ENCODE measurements at places on chromosomes 5 and 9. TPM values are rescaled to one million over a fixed set of nuclear protein-coding genes. Genes with fewer than 3 reads are reported as not detected.

Gene ELOVL7
- polyA plus RNA-seq = 0.10 TPM

Gene MAN1B1
- polyA plus RNA-seq = 13.1 TPM

Gene PCDHGC3
- 9.0 TPM for polyA plus RNA-seq

Gene STX17
- polyA plus RNA-seq = 8.8 TPM

Gene UBAC1
- polyA plus RNA-seq = 71.1 TPM

Gene IL5
- not detected for polyA plus RNA-seq

Gene ORM2
- polyA plus RNA-seq = 0.68 TPM

Gene KCNT1
- polyA plus RNA-seq = 1.1 TPM

Gene CTXN3
- polyA plus RNA-seq = 0.40 TPM

DNA sequence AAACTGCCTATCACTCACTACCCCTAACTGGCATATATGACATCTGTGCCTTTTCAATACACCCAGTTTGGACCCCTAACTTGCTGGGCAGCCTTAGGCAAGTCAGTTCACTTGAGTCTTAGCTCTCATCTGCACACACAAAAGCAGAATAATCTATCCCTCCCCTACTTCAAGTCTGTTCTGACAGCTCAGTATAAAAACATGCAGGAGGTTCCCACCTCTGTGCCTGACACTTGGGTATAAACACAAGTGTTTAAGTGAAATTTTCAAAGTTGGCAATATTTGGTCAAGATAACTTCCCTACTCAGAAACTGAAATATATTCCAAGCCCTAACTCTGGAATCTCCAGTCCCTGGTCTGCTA lies 12.6 kb downstream of the HNRNPH1 start:
- DNase-seq = no peak

DNA sequence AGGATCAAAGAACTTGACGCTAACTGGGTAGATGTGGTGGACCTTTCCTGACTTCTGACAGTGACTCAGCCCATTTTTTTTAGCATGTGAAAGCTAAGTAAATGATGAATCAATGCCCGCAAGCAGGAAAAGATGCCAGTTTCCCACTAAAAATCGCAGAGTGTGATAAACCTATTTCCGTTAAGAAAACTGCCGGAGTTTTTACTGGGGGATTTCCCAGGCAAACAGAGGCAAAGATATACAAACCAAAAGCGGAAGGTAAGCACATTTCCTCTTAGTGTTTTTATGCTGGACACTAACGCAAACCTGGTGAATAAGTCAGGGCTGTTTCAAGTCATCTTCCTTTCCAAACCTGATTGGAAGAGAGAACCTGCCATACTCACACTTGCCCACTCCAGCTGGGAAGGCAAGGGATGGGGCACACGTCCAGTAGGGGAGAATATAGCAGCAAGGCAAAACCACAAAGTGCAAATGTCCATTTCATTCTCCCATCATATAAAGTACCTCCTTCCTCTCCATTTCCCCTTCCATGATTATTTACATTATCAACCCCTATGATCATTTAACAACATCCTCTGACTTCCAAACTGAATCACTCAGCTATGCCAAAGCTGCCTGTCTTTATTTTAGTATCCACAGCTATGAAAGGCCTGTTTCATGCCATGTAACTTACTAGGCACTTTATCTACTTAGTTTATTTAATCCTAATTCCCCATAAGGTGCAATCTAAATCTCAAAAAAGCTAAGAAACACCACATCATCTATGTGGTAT lies 349.7 kb upstream of the RFX3 start:
- DNase-seq = no peak

GRCh38 chr5:122076669-122077365 lies 1.2 kb downstream of the LOX start:
- DNase-seq = peak; percentile 77

DNA sequence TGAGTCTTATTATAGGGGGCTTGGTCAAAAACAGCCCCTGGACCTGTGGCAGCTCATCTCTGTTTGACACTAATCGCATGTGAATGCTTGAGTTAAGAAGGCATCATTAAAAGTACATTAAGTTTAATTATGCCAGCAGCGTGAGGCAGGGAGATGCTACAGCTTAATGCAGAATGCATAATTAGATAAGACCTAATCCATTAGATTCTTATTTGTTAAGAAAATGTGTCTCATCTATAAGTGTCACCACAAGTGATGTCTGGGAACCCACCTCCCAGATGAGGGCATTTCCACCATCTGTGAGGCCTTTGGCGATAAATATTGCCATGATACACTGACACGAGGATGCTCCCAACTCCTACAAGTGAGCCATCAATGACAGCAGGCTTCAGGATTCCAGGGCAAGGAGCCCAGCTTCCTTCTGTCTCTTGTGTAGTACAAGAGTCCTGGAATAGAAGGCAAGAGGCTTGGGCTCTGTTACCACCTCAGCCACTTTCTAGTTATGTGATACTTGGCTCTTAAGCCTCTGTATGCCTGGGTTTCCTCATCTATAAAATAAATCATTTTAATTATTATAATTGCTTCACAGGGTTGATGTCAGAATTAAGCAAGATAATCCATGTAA lies 202.7 kb downstream of the FAM114A2 start:
- DNase-seq = no peak

DNA sequence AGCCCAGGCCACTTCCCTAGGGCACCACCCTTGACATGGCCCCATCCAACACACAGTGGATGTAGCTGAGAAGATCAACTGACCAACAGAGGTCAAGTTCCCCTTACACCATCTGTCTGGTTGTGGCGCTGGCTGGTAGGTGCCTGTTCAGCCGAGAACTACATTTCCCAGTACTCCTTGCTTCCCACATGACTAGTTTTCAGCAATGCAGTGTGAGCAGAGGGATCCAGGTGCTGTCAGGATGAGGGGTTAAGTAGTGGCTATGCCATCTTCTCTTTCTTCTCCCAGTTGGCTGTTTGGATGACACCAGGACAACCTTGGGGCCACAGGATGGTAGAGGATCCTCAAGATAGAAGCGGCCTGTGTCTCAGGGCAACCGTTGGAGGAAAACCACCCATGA lies 48.6 kb upstream of the SH3PXD2B start:
- DNase-seq = no peak

DNA sequence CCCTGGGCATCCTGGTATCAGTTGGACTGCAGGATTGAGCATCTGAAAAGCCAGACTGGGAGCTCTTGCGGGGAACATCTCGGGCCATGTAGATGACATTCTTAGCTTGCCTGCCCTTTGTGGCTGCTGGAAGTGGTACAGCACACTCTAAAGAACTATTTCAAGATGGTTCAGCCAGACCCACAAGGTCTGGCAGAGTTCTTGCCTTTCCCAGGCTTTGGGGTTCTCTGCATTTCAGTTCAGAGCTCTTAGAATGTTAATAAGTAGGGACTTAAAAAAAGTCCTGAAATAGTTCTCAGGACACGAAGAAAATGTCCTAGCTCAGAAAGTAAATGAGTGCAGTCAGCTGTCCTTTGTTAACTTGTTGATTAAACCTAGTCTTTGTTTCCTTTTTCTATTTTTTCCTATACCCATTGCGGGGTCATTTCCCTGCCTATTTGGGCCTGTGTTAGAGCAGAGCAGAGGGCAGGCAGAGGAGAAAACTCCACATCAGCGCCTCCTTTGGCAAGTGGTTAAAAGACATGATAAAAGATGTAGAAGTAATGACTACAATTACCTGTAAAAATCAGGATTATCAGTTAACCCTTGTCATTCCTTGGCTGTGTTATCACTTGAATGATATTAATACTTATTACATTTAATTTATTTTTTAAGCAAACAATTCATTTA lies 291.5 kb downstream of the ZSWIM6 start:
- no peak for DNase-seq

GRCh38 chr9:108376140-108376539 lies 479.6 kb downstream of the ACTL7B start:
- no peak for DNase-seq

DNA sequence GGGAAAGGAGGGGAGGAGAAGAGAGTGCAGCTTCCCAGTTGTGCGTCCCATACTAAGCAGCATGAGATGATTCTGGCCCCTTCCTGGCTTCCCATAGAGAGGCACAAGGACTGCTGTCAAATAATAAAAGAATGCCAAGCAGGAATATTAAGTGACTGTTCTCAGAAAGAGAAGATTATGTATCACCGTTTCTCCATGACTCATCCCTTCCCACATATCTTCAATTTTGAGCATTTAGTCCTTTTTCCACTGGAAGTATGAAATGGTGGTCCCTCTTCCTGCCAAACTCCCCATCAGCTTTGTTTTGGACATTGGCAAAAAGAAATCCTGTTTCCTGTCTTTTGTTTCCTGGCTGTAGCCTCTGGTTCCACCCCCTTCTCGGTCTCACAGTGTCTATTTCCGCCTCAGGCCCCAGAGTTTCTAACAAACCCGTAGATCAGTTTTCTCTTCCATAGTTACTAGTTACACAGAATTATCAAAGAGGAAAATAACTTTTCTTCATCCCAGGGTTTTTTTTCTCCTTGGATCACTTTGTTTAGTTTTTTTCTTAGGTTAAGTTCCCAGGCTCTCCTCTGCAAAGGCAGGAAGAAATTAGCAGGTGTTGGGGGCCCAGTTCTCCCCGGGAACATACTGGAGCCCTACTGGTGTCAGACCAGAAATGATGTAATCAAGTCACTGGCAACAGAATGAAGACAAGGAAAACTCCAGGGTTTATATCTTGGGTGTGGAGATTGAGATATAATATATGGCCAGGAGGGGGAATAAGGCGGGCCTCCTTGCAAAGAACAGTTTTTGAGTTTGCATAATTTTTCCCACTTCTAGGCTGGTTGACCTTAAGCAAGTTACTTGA lies 26.4 kb upstream of the ARHGAP26 start:
- no peak for DNase-seq

GRCh38 chr5:124859027-124859426 lies 112.6 kb upstream of the ZNF608 start:
- DNase-seq = no peak

DNA sequence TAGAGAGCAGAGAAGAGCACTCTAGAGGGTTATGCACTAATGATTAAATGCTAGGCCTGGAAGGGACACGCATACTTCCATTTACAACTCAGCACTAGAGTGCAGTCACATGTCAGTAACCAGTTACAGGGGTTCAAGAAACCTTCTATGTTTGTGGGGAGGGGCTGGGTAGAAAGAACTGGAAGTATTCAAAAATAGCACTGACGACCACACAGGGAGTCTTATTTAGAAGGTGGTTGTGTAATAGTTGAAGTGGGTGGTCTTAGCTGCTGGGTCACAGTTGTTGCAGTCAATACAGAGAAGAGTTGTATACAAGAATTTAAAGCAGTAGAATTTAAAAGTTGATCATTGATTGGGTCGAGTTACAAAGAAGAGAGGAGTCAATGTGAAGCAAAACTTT lies 15.4 kb downstream of the AOPEP start:
- DNase-seq = no peak

DNA sequence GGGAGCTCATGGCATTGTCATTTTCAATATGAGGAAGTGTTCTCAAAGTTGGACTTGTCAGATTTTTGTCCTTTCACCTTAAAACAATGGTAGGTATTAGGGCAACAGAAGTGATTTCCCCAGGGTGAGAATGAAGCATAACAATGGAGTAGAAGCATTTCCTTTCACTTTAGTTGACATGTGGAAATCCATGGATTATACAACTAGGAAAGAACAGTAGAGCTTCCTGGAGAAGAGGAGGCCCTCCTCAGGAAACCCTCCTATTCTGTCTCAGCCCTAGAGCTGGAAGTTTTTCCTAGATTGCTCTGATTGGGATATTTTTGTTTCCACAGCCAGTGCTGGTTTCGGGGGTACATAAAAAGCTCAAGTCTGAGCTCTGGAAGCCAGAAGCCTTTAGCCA lies 13.8 kb upstream of the REEP2 start:
- DNase-seq = no peak

DNA sequence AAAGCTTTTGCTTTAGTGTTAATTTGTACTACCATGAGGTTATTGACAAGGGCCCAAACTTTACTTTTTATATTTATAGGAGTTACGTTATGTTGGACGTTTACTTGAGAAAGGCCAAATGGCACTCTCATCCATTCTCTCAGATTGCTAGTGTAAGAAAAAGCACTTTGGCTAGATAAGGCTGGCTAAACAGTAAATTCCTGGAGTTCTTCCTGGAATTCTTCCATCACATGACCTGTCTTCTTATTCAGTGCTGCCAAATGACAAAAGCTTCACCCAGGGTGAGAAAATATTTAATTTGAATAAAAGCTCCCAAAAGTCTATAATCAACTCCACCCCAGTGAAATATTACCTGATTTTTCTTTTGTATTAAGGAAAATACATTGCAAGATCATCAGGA lies 1568.9 kb upstream of the ACO1 start:
- no peak for DNase-seq

DNA sequence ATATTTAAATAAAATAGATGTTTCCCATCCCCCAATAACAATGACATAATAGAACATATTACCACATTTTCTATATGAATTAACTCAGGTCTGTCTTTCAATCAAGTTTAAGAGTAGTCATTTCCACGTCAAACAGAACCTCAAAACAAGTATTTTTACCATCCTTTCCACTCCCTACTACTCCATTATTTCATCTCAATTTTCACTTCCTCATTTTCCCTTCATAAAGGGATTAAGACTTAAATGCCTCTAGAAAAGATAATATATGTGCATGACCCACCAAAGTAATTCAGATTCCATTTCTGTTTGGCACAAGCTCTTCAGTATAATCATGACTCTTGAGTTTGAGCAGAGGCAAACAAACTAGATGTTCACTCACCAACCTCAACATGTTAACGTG lies 40.4 kb downstream of the ELOVL7 start:
- no peak for DNase-seq

- DNase-seq = no peak
Measured at GRCh38 chr9:121368745-121369144, 1.3 kb downstream of the STOM start.

- no peak for DNase-seq
Measured at GRCh38 chr5:35306716-35307365, 76.6 kb upstream of the PRLR start.

GRCh38 chr9:85428230-85428629 lies 313.5 kb downstream of the AGTPBP1 start:
- no peak for DNase-seq

DNA sequence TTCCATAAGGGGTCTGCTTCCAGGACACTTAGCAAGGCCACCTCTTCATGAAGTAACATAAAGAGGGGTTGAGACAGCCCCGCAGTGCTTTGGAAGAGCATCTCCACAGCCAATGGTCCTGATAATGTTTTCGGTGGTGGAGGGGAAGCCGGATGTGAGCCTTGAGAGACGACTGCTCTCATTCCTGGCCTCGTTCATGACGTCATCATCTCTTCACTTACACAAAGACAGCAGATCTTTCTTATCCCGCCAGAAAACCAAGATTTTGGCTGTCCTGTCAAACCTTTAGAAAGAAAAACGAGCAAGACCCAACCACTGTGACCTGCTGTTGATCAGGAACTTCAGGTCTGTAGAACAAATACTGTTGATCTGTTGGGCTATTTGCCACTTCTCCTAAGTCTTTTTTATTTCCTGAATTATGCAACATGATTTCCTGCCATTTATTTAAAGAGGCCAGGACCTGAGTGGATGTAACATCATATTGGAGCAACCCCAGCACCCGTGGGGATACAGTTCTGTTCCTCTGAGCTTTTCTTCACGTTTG lies 89.0 kb upstream of the IRX2 start:
- no peak for DNase-seq

Data from psoas muscle (tissue), 8 donors.